Left lung (tissue), 14 donors: ENCODE measurements at places on chromosomes 5 and 9. TPM values are rescaled to one million over a fixed set of nuclear protein-coding genes. Genes with fewer than 3 reads are reported as not detected.

The CYLC2 gene
- polyA plus RNA-seq = not detected

The GPR151 gene
- polyA plus RNA-seq = not detected

GRCh38 chr5:34543687-34544086 is 112.4 kb upstream of the RAI14 start:
- DNase-seq = no peak

- no peak for DNase-seq
Measured at GRCh38 chr5:177496070-177496726, 1.2 kb downstream of the PDLIM7 start.

- no peak for DNase-seq
Measured at GRCh38 chr9:18357321-18357720, 116.6 kb upstream of the ADAMTSL1 start.

DNA sequence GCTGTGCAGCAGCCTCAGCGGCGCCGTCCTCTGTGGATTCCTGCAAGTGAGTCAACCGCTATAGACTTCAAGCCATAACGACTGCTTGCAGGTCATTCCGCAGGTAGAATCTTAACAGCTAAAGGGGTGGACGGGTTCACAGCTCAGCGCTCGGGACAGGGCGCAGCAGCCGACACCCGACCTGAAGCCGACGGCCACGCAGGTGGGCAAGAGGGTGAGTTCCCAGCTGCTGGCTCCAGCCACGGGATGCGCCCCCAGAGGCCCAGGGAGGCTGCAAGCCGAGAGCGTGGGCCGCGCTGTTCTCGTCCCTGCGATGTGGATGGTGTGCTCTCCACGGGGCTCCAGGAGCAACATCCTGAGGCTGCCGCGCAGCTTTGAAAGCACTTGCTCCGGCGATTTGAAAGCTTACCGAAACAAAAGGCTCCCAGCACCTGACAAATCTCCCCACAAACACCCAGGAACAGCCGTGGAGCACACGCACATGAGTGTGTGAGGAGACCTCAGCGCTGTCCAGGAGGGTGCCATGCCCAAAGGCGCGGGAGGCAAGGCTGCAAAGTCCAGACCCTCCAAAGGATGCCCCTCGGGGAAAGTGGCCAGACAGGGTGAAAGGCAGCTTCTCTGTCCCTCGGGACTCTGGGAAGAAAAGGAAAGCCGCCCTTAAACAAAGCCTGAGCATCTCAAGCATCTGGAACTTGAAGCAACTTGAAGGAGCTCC is 48.7 kb downstream of the EXD3 start:
- no peak for DNase-seq

- no peak for DNase-seq
Measured at GRCh38 chr9:84254972-84255371, 85.6 kb downstream of the SLC28A3 start.

DNA sequence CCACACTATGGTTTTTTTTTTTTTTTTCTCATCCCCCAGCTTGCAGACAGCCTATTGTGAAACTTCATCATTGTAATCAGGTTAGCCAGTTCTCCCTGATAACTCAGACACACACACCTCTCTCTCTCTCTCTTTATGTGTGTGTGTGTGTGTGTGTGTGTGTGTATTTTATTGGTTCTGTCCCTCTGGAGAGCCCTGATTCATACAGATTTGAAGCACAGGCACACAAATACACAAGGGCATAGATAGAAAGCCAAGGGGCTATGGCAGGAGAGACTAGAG is 20.6 kb upstream of the VCAN start:
- DNase-seq = no peak

DNA sequence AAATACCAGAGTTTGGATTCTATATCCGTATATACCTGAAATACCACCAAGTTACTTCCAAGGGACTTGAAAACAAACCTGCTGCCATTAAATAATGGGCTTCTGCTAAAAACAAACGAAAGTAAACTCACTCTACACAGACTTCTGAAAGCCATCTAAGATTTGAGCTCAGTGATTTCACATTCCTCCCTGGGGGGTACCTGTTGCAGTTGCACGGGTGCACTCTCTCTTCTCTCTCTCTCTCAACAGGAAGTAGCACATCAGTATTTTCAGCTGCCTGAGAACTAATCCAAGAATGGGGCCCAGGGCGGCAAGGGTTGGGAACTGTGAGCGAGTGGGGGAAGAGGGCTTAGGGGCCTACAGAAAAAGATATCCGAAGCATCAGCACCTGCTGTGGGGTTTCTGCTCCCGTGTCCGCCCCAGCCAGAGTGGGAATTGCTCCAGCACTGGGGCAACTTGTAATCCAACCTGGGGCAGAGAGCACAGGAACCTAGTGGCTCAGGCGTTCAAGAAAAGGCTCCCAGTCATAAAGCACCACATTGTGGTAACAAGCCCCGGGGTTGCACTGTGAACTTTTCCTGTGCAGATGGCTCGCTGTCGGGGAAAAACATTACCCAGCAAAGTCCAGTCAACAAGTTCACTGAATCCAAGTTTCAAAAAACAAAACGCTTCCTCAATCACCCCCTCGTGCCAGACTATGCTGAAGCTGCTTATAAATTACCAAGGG is 99.8 kb downstream of the EFNA5 start:
- peak; percentile 58 for DNase-seq

GRCh38 chr5:136006164-136006563 is 22.6 kb upstream of the TGFBI start:
- DNase-seq = no peak

GRCh38 chr5:151534350-151534749 is 56.8 kb downstream of the FAT2 start:
- no peak for DNase-seq
